ENCODE measurements at places on chromosomes 12 and 14.

DNA sequence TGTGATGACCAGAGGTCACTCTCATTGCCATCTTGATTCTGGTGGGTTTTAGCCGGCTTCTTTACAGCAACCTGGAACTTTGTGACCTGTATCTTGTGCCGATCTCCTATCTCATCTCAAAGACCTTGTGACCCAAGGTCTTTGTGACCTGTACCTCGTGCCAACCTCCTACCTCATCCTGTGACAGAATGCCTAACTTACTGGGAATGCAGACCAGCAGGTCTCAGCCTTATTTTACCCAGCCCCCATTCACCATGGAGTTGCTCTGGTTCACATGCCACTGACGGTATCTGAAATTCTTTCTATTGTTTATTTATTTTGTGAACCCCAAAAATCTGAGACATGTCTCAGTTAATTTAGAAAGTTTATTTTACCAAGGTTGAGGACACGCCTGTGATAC is 7.4 kb upstream of the HSPB8 start:
- no peak for DNase-seq

DNA sequence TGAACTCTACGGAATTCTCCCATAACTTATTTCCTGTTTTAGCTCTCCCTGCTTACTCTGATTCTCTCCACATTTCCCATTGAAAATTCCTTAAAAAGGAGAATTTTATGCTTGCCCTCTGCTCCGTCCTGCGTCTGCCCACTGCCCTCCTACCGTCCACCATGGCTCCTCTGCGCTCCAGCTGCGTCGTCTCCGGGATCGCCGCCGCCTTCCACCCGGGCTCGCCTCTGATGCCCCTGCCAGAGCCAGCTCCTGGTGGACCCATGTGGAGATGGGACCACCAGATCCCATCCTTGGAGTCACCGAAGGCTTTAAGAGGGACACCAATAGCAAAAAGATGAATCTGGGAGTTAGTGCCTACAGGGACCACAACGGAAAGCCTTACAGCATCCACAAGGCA is 92.7 kb downstream of the LMO3 start:
- DNase-seq: no peak

DNA sequence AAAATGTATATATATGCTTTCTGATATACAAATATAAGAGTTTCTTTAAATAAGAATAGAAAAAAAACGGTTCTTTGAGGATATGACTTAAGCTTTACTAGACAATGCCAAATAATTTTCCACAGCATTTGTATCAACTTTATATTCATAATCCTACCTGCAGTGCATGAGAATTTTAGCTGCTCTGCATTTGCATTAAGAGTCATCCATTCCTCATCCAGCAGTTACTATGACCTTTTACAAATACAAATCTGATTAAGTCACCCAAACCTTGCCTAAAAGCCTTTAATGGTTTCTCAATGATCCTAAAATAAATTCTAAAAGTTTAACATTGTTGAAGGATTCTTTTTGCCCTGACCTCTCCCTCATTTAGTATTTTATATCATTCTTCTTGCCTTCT is 116.5 kb downstream of the MGAT4C start:
- DNase-seq: no peak

DNA sequence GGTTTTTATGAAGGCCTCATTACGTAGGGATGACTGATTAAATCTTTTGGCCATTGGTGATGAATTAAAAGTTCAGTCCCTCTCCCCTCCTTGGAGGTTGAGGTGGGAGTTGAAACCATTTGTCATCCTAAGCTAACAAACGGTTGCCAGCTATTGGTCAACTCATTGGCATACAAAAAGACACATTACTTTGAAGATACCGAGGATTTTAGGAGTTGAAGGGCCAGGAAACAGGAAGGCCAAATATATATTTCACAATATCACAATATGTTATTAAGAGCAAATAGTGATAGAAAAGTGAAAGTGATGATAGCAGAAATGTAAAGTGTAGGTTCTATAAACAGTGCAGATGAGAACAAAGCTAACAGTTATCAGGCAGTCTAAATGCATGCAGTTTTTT is 24.4 kb downstream of the RCOR1 start:
- DNase-seq: no peak

- DNase-seq: no peak
These were observed 1.3 kb downstream of the TM7SF3 start for GRCh38 chr12:27012982-27013255.

DNA sequence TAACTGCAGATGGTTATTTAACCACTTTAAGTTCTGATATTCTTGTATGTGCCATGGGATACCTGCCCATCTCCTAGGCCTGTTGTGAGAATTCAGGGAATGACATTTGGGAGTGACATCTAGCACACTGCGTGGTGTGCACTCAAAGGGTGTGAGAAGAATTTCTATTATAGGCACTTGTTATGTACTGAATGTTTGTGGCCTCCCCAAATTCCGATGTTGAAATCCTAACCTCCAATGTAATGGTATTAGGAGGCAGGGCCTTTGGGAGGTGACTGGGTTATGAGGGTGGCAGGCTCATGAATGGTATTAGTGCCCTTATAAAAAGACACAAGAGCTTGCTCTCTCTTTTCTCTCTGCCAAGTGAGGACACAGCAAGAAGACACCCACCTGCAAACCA is 27.6 kb downstream of the VCPKMT start:
- DNase-seq: no peak

GRCh38 chr14:99314623-99315022 is 42.6 kb upstream of the BCL11B start:
- no peak for DNase-seq

- no peak for DNase-seq
These were observed 91.9 kb downstream of the PCNX1 start for GRCh38 chr14:70999117-70999516.

DNA sequence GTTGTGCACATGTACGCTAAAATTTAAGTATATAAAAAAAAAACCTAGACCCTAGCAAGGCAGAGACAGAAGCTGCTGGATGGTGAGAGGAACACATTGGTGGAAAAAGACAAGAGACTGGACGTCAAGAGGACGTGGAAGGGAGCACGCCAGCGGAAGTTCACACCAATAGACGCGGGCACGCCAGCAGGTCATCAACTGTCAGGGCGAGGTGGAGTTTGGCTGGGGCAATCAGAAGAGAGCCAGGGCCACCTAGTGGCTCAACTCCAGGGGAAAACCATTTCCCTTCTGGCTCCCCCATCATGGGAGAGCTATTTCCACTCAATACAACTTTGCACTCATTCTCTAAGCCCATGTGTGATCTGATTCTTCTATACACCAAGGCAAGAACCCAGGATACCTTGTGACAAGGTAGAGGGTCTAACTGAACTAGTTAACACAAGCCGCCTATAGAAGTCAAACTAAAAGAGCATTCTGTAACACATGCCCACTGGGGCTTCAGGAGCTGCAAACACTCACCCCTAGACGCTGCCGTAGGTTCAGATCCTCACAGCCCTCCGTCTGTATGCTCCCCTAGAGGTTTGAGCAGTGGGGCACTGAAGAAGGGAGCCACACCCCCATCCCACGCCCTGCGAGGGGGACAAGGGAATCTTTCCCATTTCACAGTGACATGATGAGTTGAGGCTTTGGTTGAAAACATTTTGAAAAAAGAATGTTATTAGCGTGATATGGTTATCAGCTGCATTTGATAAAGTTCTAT is 702.7 kb downstream of the TMTC2 start:
- no peak for DNase-seq

GRCh38 chr12:117090816-117091711 is 8.2 kb downstream of the TESC start:
- no peak for DNase-seq

Data from activated CD8-positive, alpha-beta memory T cell treated with anti-CD3 and anti-CD28 coated beads for 1 hour (primary cell).